ENCODE measurements at places on chromosomes 2 and 18. TPM values are rescaled to one million over a fixed set of nuclear protein-coding genes. Genes with fewer than 3 reads are reported as not detected.

The MAL gene
- 4.2 TPM for total RNA-seq

The UGT1A3 gene
- total RNA-seq: 2.0 TPM

GRCh38 chr18:28045880-28046279 is 131.1 kb downstream of the CDH2 start:
- DNase-seq: no peak

The MRO gene
- total RNA-seq: not detected

- no peak for DNase-seq
Measured at GRCh38 chr2:20015482-20016083, 3.1 kb upstream of the MATN3 start.

GRCh38 chr2:189203177-189203799 is 23.7 kb upstream of the COL5A2 start:
- no peak for DNase-seq

DNA sequence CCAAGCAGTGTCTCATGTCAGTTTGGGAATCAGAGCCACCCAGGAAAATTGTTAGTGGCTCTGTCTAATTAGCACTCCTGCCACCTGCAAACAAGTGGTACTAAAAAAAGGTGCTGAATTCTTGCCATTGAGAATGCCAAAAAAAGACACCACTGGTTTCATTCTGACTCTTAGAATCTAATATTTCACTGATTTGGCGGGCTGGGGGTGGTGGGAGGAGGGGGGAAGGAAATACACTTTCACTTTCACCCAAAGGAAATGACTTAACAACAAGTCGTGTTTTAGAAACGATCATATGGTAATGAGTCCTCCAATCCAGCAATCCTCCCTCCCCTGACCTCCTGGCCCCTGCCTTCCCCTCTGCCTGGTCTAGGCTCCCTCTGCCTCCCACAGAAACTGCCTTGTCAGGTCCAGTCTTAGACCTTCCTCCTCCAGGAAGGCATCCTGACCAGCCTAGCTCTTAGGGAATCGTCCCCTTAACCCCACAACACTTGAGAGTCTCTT is 4.4 kb upstream of the KLHL29 start:
- DNase-seq: no peak

The SPATA3 gene
- not detected for total RNA-seq

GRCh38 chr18:77736842-77737241 is 487.2 kb downstream of the GALR1 start:
- DNase-seq: no peak

- no peak for DNase-seq
Measured at GRCh38 chr18:60019463-60019840, 119.7 kb downstream of the PMAIP1 start.

GRCh38 chr2:47043891-47044239 is 111.2 kb downstream of the STPG4 start:
- DNase-seq: no peak

The FEV gene
- 3.9 TPM for total RNA-seq

The LCT gene
- total RNA-seq: not detected

The SERPINB12 gene
- total RNA-seq: not detected

DNA sequence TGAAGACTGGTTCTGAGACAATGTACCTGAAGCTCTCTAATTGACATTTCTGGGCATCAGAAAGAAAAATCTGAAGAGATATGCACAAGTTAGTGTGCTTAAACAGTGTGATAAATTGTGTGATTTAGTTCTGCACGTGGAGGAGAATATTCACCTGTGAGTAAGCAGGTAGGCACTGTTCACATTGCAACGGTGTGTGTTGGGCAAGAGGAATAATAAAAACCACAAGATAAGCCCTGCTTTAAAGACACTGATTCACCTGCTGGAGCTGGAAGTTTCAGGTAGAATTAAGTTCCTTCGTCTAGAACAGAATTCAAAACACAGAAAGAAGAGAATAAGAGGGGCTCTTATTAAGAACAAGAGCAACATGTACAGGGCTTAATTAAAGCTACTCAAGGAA is 864.3 kb upstream of the SOX11 start:
- DNase-seq: no peak

The FN1 gene
- 43.4 TPM for total RNA-seq

DNA sequence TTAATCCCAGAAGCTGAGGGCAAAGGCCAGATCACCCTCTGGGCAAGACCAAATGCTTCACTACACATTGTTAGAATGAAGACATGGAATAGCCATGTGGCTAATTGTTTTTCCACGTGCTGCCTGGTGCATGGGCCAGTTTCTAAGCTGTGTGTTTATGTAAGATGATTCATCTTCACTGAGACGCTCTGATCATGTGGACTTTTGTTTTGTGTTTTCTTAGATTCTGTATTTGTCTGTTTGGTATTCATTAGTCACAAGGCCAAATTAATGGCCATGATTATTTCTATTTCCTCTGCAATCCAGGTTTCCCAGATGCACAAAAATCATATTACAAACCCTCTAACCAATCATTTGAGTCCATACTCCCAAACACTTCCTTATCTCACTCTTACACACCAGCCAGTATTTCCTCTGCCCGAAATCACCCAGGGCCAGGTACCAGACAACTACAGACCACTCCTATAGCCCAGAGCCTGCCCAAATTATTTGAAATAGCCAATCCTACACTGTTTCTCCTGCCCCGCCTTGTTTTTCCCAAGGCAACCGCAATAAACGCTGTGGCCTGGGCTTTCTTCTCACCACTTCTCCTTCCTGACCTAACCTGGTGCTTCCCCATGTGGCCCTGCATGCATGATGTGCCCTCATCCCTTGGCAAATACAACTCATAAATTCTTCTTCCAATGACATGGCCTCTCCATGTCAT is 94.2 kb upstream of the SP3 start:
- no peak for DNase-seq

GRCh38 chr2:26854283-26854827 is 6.4 kb downstream of the DPYSL5 start:
- no peak for DNase-seq

GRCh38 chr2:173953047-173953424 is 12.1 kb downstream of the SP3 start:
- DNase-seq: no peak

The COBLL1 gene
- 25.5 TPM for total RNA-seq

The FKBP1B gene
- 22.3 TPM for total RNA-seq

DNA sequence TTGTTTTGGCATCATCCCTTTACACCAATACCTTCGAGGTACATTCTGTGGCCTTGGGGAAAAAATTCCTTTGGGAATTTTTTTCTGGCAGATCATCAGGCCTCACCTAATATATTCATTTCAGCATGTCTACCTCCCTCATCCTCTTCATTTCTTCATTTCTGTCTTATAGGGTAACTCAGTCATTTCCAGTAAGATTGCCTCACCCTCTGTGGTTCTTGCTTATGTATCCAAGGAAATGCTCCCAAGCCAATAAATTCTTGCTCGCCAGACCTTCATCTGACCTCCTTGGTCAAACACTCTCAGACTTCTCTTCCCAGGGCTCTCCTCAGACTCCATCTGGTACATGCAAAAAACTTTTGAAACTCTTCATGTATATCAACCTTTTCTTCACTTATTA is 265.6 kb downstream of the TMX3 start:
- no peak for DNase-seq

The RIT2 gene
- total RNA-seq: not detected

GRCh38 chr2:149972066-149972465 is 384.5 kb upstream of the MMADHC start:
- DNase-seq: no peak

The SLC14A1 gene
- 0.95 TPM for total RNA-seq

The KLHL29 gene
- 4.6 TPM for total RNA-seq

- no peak for DNase-seq
Measured at GRCh38 chr2:225452677-225453076, 53.2 kb downstream of the NYAP2 start.

GRCh38 chr2:216328347-216328746 is 43.9 kb downstream of the MARCHF4 start:
- DNase-seq: no peak

DNA sequence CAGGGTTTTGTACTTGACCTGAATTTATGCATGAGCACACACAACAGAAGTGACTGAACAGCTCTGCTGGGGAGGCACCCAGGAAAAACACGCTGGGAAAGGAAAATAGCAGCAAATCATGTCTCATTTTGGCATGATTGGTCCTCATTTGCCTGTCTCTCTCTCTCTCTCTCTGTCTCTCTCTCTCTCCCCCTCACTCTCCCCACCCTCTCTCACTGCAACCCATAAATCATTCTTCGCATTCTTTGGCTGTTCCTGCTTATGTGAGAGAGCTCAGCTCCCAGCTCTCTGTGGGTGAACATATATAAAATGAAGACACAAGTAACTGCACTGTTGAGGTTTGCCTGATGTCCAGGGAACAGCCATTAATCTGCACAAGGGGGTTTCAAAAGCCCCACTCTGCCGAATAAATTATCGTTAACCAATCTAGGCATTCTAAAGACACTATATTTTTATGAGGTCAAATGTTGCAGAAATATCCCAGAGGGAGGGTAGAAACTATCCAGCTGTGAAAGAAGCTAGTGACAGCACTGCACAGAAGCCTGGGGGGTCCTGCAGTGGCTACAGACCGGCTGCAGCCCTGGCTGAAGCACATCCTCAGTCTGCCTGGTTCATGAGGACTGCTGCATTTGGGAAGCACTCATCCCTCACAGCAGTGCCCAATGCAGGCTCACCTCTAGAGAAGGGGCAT is 260.3 kb downstream of the AFF3 start:
- DNase-seq: no peak

The CNTNAP5 gene
- 0.08 TPM for total RNA-seq

The ASB18 gene
- total RNA-seq: not detected

GRCh38 chr2:233116946-233117345 is 56.8 kb downstream of the INPP5D start:
- no peak for DNase-seq
